Small intestine (tissue), 16 donors: ENCODE measurements at places on chromosomes 7 and 10. TPM values are rescaled to one million over a fixed set of nuclear protein-coding genes. Genes with fewer than 3 reads are reported as not detected.

Gene TMEM130
- not detected for polyA plus RNA-seq

Gene PRR15
- 179 TPM for polyA plus RNA-seq

Gene AKR1B15
- not detected for polyA plus RNA-seq

Gene AKAP9
- 118 TPM for polyA plus RNA-seq

Gene TRPV5
- 0.01 TPM for polyA plus RNA-seq

Gene TAC1
- polyA plus RNA-seq: not detected

Gene EIF5AL1
- polyA plus RNA-seq: 0.69 TPM

Gene CHAT
- 0.81 TPM for polyA plus RNA-seq

Gene IFIT1
- polyA plus RNA-seq: 2.0 TPM

Gene TRIM50
- 2.1 TPM for polyA plus RNA-seq

Gene PKD2L1
- polyA plus RNA-seq: 0.27 TPM

DNA sequence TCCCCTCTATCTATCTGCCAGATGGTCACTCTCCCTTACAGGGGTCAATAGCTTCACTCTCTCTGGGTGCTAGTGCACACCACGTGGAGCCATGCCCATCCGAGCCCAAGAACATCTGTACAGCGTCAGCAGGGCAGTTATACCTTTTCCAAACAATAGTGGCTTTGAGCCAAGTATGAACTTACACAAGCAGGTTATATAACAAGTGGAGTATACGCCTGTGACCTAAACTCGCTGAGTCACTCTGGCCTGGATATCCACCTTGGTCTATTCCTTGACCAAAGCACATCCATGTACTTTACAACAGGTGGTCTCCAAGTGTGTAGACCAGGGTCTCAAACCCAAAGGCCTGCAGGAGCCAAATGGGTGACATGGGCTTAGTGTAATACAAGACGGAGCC lies 20.3 kb downstream of the PLAC9 start:
- H3K4me1 ChIP-seq: no peaks in the 10 kb centered on the region
- no peak overlapping the region for H3K4me3 ChIP-seq
- DNase-seq: no peak
- H3K27me3 ChIP-seq: no peaks in the 10 kb centered on the region

GRCh38 chr10:94430701-94431100 lies 28.4 kb downstream of the TBC1D12 start:
- no peaks in the 10 kb centered on the region for H3K36me3 ChIP-seq
- H3K4me3 ChIP-seq: no peak overlapping the region
- DNase-seq: no peak
- H3K27ac ChIP-seq: no peak overlapping the region

- H3K36me3 ChIP-seq: no peaks in the 10 kb centered on the region
- H3K4me3 ChIP-seq: no peak overlapping the region
- H3K4me1 ChIP-seq: peaks cover 6% of the 10 kb centered on the region
- peaks cover 94% of the 10 kb centered on the region for H3K27me3 ChIP-seq
- H3K27ac ChIP-seq: no peak overlapping the region
These were observed 2.6 kb upstream of the DLX6 start for GRCh38 chr7:97002555-97003261.

DNA sequence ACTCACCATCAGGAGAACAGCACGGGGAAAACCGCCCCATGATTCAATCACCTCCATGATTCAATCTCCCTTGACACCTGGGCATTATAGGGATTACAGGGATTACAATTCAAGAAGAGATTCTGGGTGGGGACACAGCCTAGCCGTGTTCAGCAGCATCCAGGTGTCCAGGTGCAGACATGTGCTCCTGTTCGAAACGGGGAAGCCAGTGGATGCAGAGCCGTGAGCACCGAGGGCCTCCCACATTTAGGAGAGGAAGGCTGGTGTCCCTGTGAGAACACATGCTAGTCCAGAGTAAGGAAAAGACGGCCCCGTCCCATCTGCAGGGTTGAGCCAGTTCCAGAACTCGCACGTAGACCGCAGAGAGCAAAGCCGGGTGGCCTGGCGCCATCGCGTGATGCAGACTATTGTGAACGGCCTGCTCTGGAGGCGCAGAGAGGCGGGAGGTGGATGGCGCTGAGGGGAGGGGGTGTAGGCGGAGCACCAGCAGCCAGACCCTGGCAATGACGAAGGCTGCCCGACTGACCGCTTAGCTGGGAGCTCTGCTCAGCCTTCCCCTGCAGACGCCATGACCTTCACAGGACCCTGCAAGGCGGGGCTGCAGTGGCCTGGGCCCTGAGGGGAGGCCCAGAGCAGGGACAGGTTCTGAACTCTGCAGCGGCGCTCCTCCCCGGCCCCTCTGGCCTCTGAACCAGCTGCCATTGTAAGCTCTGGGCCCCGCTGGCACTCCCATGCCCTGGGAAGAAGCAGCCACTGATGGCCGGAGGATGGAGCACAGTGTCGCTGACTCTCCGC lies 141.6 kb upstream of the TCERG1L start:
- no peaks in the 10 kb centered on the region for H3K36me3 ChIP-seq
- DNase-seq: peak; percentile 26
- no peaks in the 10 kb centered on the region for H3K27me3 ChIP-seq
- no peaks in the 10 kb centered on the region for H3K4me1 ChIP-seq
- no peak overlapping the region for H3K27ac ChIP-seq

DNA sequence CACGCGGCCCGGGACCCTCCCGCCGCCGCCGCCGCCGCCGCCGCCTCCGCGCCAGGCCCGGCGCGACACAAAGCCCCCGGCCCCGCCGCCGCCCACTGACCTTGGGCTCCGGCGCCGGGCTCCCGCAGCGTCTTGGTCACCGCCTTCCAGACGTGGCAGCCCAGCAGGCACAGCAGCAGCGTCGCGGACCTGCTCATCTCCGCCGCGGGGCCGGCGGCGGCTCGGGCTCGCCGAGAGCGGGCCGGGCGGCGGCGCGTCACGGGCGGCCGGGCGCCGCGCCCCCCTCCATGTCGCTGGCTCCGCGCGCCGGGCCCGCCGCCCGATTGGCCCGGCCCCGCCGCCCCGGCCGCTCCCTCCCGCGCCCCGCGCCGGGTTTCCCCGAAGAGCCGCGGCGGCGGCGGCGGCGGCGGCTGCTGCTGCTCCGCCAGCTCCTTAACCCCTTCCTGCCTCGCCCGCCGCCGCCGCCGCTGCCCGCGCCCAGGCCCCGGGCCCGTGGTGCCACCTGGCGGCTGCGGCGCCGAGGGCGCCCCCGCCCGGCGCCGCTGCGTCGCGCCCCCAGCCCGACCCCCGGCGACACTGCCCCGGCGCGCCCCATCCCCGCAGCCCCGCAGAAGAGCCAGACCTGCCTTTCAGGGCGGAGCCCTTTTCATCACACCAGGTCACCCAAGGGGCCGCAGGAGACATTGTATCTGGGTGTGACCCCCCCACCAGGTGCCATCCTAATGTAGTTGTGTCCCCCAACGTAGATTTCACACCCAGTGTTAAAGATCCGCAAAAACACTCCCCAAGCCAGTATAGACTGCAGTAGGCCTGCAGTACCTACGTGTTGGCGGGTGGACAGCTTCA lies at the start of gene FAM171A1:
Gene FAM171A1 (minus strand): TSS at position 434 of the 846 bp plus-strand sequence. CDS start 237 bp downstream, at position 197.
- peak within 1 kb of the TSS; percentile 32 for H3K27ac ChIP-seq
- peaks cover 3% of the 10 kb centered on the region for H3K4me1 ChIP-seq
- no peaks in the 10 kb centered on the region for H3K27me3 ChIP-seq
- DNase-seq: peak; percentile 83
- no peaks in the 10 kb centered on the region for H3K36me3 ChIP-seq

- DNase-seq: no peak
- H3K4me3 ChIP-seq: no peak overlapping the region
- H3K4me1 ChIP-seq: no peaks in the 10 kb centered on the region
- H3K27me3 ChIP-seq: no peaks in the 10 kb centered on the region
These were observed 51.9 kb upstream of the TCERG1L start for GRCh38 chr10:131363416-131363815.

DNA sequence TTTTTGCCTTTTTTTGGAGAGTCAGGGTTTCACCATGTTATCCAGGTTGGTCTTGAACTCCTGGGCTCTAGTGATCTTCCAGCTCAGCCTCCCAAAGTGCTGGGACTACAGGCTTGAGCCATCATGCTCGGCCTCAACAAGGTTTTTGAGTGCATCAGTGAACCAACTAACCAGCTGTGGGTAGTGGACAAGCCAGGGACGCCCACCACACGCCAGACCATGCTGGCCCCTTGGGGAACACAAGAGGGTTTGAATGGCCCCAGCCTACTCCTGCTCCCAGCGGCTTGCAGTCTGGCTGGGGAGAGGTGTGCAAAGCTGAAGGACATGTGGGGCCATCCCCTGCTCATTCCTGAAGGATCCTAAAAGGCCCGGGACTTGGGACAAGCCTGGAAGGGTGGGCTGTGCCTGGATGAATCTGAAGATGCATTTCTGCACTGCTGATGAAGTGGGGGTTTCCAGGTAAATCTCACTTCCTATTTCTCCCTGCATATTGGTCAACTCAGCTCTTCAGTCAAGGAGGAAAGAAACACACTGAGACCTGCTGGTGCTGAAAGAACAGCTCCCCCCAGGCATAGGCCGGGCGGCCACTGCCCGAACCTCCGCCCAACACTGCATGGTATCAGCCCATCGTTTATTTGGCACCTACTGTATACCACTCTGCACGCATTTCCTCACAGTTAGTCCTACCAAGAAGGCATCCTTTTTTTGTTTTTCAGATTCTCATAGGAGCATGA lies 6.9 kb downstream of the MMD2 start:
- H3K27ac ChIP-seq: no peak overlapping the region
- no peak overlapping the region for H3K4me3 ChIP-seq
- H3K36me3 ChIP-seq: no peaks in the 10 kb centered on the region
- no peaks in the 10 kb centered on the region for H3K4me1 ChIP-seq
- DNase-seq: peak; percentile 21

- no peak overlapping the region for H3K4me3 ChIP-seq
- H3K4me1 ChIP-seq: no peaks in the 10 kb centered on the region
- no peaks in the 10 kb centered on the region for H3K27me3 ChIP-seq
These were observed 56.3 kb downstream of the BAMBI start for GRCh38 chr10:28733647-28734046.

- peaks cover 9% of the 10 kb centered on the region for H3K36me3 ChIP-seq
- no peaks in the 10 kb centered on the region for H3K4me1 ChIP-seq
- DNase-seq: no peak
- H3K4me3 ChIP-seq: no peak overlapping the region
- no peak overlapping the region for H3K27ac ChIP-seq
These were observed 62.7 kb upstream of the RNF32 start for GRCh38 chr7:156577645-156578577.

- DNase-seq: peak; percentile 77
- H3K27ac ChIP-seq: no peak overlapping the region
- no peak overlapping the region for H3K4me3 ChIP-seq
- H3K36me3 ChIP-seq: peaks cover 3% of the 10 kb centered on the region
- H3K4me1 ChIP-seq: no peaks in the 10 kb centered on the region
These were observed 38.8 kb downstream of the PSAP start for GRCh38 chr10:71812016-71812912.

DNA sequence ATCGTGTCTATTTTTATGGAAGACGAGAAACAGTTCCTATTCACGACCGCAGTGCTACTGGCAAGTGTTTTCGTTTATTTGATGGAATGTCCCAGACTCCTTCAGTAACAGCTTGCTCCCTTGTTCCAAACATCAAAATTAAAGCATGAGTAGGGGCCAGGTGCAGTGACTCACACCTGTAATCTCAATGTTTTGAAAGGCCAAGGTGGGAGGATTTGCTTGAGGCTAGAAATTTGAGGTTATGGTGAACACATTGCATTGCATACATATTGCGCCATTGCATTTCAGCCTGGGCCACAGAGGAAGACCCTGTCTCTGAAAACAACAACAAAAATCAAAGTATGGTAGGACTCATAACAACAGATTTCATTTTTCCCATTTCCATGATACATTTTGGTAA lies 22.8 kb downstream of the PTTG1IP2 start:
- no peaks in the 10 kb centered on the region for H3K36me3 ChIP-seq
- no peak for DNase-seq
- no peaks in the 10 kb centered on the region for H3K4me1 ChIP-seq
- no peaks in the 10 kb centered on the region for H3K27me3 ChIP-seq
- H3K4me3 ChIP-seq: no peak overlapping the region

DNA sequence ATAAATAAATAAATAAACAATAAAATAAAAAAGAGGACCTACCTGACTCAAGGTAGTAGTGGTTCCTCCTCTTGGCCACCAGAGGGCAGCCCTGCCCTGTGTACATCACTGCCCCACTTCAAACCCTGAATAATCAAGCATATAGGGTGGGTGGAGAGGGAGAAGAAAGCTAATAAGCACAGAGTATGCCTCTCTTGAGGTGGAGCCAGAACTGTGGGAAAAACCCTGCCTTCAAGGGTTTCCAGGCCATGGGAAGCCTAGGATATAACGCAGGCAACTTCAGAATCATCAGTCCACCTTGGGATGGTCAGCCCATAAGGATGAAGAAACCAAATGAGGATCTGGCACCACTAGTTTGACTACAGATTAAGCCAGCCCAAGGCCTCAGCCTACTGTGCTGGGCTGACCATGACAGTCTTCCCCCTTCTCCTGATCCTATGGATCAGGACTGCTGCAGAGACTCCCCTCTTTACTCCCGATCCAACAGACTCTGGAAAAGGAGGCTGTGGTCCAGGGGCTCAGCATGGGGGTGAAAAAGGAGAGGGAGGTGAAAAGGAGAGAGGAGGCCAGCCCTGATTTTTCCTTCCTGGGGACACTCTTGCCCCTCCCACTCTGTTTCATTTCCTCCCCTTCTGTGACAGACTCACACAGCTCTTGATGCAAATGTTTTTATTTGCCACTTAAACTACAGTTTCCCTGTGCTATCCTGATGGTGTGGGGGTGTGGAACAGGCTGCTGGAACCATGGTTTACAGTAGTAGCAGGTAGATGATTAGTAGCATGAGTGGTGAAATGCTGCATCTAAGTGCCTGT lies 10.1 kb downstream of the AVPI1 start:
- H3K4me1 ChIP-seq: no peaks in the 10 kb centered on the region
- DNase-seq: peak; percentile 74
- peaks cover 76% of the 10 kb centered on the region for H3K36me3 ChIP-seq
- no peaks in the 10 kb centered on the region for H3K27me3 ChIP-seq
- no peak overlapping the region for H3K4me3 ChIP-seq

DNA sequence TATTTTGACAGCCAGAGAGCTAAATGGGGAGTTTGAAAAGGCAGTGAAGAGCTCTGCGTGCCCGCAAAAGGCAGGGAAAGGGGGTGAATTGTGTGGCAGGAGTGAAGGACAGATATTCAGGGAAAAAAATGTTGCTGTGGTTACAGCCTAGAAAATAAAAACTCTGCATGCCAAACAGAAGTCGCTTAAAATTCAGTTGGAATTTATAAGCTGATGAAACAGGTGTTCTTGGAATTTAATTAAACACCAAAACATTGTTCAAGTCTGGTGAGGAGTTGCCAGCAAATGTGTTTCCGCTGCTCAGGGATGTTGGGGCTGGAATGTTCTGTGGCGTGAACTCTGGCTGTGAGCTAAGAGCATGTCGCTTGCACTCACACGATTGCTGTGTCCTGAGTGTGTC lies 169.3 kb downstream of the ADRA2A start:
- H3K36me3 ChIP-seq: no peaks in the 10 kb centered on the region
- H3K4me1 ChIP-seq: no peaks in the 10 kb centered on the region
- no peak overlapping the region for H3K4me3 ChIP-seq
- H3K27me3 ChIP-seq: no peaks in the 10 kb centered on the region
- no peak for DNase-seq

DNA sequence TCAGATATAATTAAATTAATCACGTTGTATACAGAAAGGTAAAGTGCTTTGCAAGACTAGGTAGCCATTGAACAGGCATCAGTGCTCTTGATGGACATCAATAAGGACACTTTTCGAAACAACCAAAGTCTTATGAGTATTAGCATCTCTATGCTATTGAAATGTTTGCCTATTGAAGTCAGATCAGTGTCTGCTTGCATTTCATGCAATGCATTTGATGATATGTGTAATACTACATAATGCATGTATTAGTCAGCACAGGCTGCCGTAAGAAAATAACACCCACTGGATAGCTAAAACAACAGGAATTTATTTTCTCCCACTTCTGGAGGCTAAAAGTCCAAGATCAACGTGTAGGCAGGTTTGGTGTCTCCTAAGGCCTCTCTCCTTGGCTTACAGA lies 209.3 kb upstream of the PLXDC2 start:
- no peak overlapping the region for H3K27ac ChIP-seq
- no peaks in the 10 kb centered on the region for H3K36me3 ChIP-seq
- DNase-seq: no peak

- H3K4me3 ChIP-seq: no peak overlapping the region
- no peak overlapping the region for H3K27ac ChIP-seq
- no peaks in the 10 kb centered on the region for H3K36me3 ChIP-seq
These were observed 40.6 kb upstream of the PIK3CG start for GRCh38 chr7:106824458-106824857.
